ENCODE measurements at places on chromosomes 6 and 20.

DNA sequence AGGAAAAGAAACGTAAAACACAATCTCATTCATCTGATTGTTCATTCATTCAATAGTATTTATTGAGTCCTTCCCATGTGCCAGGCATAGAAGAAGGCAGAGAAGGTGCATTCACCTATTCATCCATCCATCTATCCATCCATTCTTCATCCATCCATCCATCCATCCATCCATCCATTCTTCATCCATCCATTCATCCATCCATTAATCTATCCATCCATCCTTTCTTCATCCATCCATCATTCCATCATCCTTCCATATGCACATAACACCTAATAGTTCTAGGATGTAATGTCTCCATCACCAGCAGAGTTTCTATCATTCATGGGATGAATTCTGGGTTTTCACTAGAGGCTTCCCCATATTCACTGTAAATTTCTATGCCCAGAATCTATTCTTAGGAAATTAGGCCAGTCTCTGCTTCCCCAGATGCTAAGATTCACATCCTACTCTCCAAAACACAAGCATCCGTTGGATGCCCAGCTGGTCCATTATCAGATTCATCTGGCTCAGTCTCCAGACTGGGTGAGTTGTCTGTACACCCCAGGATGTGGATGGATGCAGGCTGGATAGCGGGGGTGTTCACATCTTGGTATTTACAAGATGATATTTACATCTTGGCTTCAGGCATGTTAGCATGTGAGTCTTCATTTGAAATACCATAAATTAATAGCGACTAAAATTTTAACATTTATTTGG, 517.7 kb upstream of the SULF2 start:
- DNase-seq: no peak

GRCh38 chr6:87907521-87907920, 140.1 kb upstream of the SPACA1 start:
- DNase-seq: no peak

GRCh38 chr6:41277605-41278004, 8.9 kb downstream of the TREM1 start:
- DNase-seq: no peak

DNA sequence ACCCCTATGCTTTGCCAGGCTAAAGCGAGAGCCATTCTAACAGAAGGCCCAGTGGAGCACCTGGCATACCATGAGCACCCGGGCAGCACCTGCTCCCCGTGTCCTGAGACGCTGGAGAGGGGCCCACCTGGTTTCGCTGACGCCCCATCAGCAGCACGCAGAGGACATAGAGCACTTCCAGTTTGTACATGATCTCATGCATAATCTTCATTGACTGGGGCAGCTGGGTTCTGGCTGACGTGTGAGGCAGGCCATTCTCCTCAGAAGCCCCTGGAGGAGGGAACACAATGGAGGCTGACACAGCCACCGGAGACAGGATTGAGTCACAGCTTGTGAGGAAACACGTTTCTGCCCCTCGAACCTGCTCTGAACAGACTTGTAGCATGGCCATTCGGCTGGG, 65.4 kb downstream of the MYH7B start:
- no peak for DNase-seq

GRCh38 chr6:36290668-36291620, 21.1 kb downstream of the PNPLA1 start:
- no peak for DNase-seq

All from stimulated activated CD4-positive, alpha-beta T cell treated with anti-CD3 and anti-CD28 coated beads, Interleukin-15, amount 100 ng/mL, for 48 hours (primary cell).